NCI-H1048 (cell line): ENCODE measurements at places on chromosomes 13 and 19.
A peak's percentile ranks its signal among the peaks of the same experiment; 100 is the strongest.

DNA sequence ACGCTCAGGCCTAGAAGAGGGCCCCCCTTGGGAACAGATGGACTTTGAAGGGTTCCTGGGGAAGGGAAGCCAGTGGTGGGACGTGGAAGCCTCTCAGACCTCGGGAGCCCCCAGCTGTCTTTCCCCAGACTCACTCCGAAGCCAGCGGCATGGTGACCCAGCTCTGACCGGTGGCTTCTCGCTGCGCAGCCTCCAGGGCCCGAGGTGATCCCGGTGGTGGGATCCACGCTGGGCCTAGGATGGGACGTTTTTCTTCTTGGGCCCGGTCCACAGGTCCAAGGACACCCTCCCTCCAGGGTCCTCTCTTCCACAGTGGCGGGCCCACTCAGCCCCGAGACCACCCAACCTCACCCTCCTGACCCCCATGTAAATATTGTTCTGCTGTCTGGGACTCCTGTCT is 24.6 kb downstream of the HPN start:
- no peak for DNase-seq

- no peak for DNase-seq
Observed at GRCh38 chr13:44224450-44225149, 149.0 kb upstream of the SERP2 start.

DNA sequence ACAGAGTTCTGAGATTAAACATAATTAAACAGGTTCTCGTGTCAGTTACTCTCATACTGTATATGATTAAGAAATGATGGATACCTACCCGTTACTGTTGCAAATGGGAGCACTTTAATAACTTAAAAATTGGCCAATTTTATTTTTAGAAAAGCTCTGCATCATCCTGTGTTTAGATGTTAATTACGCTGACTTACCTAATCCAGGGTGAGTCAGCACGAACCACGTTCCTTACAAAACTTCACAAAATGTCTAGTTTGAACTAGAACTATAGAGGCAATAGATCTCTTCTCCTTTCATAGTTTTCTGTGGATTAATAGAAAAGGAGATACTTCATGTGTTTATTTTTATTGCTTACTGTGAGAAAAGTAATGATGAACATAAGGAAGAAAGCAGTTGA is 363.9 kb downstream of the MYO16 start:
- no peak for DNase-seq

- no peak for DNase-seq
Observed at GRCh38 chr19:29635963-29636362, 29.3 kb upstream of the PLEKHF1 start.

- DNase-seq: no peak
Observed at GRCh38 chr13:63092456-63092855, 1676.8 kb upstream of the PCDH20 start.

- no peak for DNase-seq
Observed at GRCh38 chr19:13350759-13351158, 155.5 kb downstream of the CACNA1A start.

- no peak for DNase-seq
Observed at GRCh38 chr19:45153339-45154063, 7.3 kb downstream of the NKPD1 start.

DNA sequence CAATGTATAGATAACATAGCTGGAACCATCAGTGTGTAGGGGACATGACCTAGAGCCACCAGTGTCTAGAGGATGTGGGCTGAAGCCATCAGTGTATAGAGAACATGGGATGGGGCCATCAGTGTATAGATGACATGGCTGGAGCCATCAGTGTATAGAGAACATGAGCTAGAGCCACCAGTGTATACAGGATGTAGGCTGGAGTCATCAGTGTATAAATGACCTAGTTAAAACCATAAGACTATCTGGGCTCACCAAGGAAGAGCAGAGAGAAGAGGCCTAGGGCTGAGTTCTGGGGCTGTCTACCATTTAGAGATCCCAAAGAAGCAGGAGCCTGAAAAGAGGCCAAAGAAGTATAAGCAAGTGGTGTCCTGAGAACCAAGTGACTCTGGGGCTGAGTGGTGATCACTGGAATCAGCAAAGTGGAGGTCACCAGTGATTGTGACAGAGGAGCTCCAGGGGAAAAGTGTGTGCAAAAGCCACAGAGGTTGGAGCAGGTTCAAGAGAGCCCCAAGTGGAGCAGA is 41.0 kb downstream of the RFX2 start:
- DNase-seq: no peak

GRCh38 chr13:48311223-48311622 is 7.7 kb downstream of the RB1 start:
- no peak for DNase-seq

GRCh38 chr13:63279136-63279535 is 1863.5 kb upstream of the PCDH20 start:
- DNase-seq: no peak

DNA sequence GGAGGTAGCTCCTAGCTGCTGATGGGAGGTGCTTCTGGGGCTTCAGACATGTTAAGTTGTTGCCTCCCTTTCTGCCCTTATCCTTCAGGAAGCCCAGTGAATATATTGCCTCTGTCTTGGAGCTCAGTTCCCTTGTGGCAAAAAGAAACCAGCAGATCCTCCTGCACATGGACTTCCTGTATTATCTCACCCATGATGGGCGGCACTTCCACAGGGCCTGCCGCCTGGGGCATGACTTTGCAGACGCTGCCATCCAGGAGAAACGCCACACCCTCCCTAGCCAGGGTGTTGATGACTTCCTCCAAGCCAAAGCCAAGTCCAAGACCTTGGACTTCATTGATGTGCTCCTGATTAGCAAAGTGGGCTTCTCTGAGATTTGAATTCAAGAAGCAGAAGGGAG is 6.0 kb upstream of the CYP4F12 start:
- DNase-seq: no peak

DNA sequence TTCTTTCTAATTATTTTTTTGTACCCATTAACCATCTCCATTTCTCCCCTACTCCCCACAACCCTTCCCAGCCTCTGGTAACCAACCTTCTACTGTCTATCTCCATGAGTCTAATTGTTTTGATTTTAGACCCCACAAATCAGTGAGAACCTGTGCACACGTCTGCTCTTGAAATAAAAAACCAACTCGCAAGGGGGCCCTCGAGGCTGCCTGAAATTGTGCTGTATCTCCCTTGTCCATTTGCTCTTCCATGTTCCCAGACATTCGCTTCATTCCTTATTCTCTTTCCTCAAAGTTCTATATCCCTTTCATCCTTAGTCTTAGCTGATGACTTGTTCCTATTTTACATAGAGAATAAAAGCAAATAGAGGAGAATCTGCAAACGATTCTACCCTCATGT is 95.0 kb downstream of the GPC5 start:
- DNase-seq: no peak

DNA sequence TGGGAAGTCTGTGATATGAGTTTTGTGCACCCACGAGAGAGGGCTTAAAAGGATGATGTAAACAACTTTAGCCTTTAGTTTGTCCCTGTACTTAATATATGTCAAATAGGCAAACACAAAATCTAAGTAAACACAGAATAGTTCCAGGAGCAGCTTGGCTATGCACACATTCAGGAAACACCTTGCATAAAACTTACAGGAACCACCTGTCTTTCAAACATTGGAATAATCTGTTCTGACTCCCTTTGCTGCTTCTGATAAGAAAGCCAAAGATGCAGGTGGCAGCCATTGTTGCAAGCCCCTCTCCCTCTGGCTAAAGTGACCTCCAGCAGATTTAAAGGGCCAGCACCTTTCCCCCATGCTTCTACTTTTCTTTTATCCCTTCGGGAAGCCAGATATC is 4.7 kb downstream of the EEF1AKMT1 start:
- DNase-seq: no peak

DNA sequence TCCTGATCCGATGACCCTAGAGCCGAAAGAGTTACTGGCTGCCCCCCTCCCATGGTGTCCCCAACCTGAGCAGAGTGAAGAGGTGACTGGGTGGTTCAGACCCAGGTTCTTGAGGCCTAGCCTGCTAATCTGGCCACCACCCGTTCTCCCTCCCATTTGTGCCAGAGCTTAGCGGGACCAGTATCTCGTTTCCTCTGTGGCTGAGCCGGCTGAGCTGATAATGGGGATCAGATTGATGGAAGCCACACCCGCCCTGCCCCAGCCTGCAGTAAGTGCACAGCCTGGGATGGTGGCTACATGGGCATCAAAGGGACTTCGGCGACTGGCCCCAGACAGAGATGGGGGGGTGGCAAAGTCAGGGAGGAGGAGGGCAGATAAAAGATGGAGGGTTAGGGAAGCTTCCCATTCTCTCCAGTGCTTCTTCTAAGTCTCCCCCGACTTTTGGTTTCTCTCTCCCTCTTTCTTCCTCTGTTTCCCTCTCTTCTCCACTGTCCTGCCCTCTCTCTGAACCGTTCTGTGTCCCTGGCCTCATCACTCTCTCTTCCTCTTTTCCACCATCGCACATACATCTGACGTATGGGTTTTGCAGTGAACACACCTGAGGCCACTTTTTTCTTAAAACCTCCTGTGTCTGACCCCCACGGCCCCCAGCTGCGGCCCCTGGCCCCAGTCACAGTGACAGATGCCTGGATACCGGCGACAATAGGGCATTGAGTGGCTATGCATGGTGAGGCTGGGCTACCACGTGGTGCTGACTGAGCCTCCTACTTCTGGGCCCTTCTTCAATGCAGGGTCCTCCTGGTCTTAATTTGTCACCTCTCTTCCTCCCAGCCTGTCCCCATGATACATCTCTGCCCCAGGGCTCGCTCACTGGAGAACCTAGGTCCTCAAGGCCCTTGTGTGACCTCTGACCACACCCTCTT is 2.4 kb downstream of the ELAVL3 start:
- DNase-seq: no peak

DNA sequence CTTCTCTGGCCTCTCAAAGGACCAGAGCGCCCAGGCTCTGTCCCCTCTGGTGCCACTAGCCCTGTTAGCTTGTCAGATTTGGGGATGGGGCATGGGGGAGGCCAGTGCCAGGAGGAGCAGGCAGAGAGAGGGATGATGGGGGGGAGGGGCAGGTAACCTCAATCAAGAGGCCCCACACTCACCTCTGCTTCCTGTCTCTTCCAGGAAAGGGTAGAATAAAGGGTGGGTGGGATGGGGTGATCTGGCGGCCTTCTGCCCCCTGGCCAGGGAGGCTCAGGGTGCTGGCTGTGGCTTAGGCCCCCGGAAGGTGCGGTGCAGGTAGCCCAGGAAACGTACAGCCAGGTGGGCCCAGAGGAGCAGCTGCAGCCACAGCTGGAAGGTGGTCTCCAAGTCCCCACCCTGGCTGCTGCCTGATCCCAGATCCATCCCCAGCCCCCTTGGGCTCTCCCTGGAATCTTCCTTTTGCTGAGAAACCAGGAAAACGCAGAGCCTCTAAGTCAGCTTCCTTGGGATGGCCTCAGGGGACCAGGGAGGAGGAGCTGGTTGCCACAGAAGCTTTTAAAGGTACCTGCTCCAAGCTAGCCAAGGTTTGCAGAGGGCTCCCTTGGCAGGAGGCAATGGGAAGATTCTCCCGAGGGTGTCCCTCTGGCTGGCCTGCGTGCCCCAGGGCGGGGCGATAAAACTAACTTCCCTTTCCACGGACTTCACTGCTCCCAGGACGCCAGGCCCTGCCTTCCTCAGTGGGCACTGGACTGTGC is 5.3 kb downstream of the PRKACA start:
- DNase-seq: no peak

DNA sequence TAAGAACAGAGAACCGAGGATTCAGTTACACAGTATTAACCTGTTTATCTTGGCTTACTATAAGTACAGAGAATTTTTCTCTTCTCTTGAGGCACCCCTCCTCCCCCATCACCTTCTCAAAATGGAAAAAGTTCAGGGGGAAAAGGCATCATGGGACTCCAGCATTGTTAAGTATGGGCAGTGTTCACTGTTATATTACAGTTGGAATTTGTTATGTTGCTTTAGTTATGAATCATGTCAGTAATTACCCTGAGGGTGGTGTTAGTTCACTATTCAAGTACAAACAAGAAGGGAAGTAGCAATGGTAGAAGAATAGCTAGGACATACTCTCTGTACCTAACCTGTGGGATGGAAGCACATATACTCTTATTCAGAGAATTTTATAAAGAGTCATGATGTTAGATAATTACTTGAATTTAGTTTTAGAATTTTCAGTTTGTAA is 12.0 kb downstream of the LPAR6 start:
- DNase-seq: no peak

GRCh38 chr13:48155848-48156247 is 60.9 kb upstream of the MED4 start:
- no peak for DNase-seq

DNA sequence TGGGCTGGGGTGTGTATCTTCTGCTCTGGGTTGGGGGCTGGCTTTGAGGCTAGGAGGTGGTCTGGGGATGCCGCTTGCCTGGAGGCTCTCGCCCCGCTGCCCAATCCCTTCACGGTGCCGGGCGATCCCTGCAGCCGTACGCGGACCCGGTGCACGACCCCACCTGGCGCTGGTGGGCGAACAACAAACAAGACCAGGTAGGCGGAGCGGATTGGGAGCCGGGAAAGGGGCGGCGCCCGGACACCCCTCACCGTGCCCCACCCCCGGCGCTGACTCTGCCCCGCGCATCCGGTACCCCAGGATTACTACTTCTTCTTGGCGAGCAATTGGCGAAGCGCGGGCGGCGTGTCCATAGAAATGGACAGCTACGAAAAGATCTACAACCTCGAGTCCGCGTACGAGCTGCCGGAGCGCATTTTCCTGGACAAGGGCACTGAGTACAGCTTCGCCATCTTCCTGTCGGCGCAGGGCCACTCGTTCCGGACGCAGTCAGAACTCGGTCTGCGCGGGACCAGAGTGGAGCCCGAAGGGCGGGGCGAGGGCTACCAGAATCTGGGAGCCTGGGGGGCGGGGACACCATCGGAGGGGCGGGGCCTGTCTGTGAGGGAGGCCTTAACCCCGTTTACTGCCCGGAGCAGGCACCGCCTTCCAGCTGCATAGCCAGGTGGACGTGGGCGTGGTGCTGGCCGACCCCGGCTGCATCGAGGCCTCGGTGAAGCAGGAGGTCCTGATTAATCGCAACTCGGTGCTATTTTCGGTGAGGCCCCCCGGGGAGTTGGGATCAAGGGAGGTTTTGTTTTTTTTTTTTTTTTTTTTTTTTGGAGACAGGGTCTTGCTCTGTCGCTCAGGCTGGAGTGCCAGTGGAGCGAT is 12.1 kb upstream of the PSMD8 start:
- DNase-seq: peak; percentile 65

GRCh38 chr19:41528106-41528505 is 47.9 kb upstream of the CEACAM21 start:
- DNase-seq: no peak

GRCh38 chr13:19586904-19587634 is 25.7 kb upstream of the TPTE2 start:
- DNase-seq: no peak

DNA sequence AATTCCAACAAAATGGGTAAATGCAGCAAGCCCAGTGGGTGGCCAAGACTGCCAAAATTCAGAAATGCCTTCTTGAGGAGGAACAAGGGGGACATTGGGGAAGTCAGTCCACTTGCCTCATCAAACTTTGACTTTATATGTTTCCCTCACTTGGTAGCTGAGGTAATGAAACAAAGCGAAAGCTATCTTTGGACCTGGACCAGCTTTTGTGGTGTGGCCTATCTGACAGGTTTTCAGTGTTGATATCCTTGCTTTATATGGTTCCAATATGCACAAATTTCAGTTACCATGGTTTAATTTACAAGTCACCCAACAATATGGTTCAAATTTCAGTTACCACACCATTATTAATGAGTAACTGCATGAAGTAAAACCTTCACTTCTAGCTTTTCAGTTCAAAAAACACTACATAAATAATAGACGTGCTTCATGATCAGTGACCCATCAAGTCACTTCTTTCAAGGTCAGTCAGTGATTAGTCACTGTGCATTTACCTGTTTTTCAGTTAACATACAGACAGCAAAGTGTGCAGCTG is 17.7 kb upstream of the POU4F1 start:
- no peak for DNase-seq

- no peak for DNase-seq
Observed at GRCh38 chr13:100506154-100506553, 82.4 kb downstream of the GGACT start.
